Panc1 (cell line): ENCODE measurements at places on chromosomes 5 and 9. TPM values are rescaled to one million over a fixed set of nuclear protein-coding genes. Genes with fewer than 3 reads are reported as not detected.

The GGTA1 gene
- not detected for total RNA-seq

The EGFL7 gene
- 42.3 TPM for total RNA-seq

- no peaks in the 10 kb centered on the region for H3K4me1 ChIP-seq
- no peaks in the 10 kb centered on the region for H3K27me3 ChIP-seq
- no peak overlapping the region for H3K27ac ChIP-seq
- DNase-seq = no peak
- no peak overlapping the region for H3K4me3 ChIP-seq
These were observed 569.8 kb upstream of the ADAMTS16 start for GRCh38 chr5:4570047-4570995.

- H3K4me3 ChIP-seq = no peak overlapping the region
- H3K27me3 ChIP-seq = no peaks in the 10 kb centered on the region
- no peaks in the 10 kb centered on the region for H3K4me1 ChIP-seq
- H3K27ac ChIP-seq = no peak overlapping the region
- DNase-seq = peak; percentile 28
These were observed 566.0 kb downstream of the CAAP1 start for GRCh38 chr9:26326563-26326962.
